ENCODE measurements at places on chromosomes 13 and 19.

DNA sequence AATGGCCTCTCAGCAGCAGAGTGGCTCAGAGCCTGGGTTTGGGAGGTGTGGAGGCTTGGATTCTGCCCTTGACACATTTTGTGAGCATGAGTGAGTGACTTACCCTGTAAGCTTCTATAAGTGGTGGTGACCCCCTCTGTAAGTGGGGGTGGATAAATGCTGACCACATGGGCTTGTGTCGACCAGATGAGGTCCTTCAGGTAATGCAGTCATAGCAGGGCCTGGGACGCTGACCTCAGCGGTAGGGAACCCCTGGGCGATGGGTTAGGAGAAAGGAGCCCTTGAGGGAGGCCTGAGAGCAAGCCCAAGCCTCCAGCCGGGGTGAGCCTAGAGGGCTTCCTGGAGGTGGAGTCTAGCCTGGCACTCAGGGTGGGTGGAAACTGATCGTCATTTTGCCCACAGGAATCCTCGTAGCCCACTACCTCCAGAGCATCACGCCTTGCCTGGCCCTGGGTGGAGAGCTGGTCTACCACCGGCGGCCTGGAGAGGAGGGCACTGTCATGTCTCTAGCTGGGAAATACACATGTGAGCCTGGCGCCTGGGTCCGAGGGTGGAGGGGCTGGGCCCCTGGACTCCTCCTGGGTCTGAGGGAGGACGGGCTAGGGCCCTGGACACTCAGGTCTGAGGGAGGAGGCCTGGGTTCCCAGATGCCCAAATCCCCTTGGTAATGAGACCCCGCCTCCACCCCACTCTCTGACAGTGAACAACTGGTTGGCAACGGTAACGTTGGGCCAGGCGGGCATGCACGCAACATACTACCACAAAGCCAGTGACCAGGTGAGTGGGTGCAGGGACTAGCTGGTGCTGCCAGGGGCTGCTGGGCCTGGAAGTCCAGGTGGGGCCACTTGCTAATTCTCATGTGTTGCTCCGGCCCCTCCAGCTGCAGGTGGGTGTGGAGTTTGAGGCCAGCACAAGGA lies 5.0 kb upstream of the APOE start:
- no peak overlapping the region for H3K27ac ChIP-seq
- peaks cover 5% of the 10 kb centered on the region for H3K4me1 ChIP-seq
- no peak for DNase-seq
- H3K27me3 ChIP-seq, result peaks cover 3% of the 10 kb centered on the region

- H3K27ac ChIP-seq, result no peak overlapping the region
- no peaks in the 10 kb centered on the region for H3K27me3 ChIP-seq
- H3K36me3 ChIP-seq, result peaks cover 27% of the 10 kb centered on the region
Observed at GRCh38 chr19:6743066-6743465, 3.6 kb downstream of the TRIP10 start.

DNA sequence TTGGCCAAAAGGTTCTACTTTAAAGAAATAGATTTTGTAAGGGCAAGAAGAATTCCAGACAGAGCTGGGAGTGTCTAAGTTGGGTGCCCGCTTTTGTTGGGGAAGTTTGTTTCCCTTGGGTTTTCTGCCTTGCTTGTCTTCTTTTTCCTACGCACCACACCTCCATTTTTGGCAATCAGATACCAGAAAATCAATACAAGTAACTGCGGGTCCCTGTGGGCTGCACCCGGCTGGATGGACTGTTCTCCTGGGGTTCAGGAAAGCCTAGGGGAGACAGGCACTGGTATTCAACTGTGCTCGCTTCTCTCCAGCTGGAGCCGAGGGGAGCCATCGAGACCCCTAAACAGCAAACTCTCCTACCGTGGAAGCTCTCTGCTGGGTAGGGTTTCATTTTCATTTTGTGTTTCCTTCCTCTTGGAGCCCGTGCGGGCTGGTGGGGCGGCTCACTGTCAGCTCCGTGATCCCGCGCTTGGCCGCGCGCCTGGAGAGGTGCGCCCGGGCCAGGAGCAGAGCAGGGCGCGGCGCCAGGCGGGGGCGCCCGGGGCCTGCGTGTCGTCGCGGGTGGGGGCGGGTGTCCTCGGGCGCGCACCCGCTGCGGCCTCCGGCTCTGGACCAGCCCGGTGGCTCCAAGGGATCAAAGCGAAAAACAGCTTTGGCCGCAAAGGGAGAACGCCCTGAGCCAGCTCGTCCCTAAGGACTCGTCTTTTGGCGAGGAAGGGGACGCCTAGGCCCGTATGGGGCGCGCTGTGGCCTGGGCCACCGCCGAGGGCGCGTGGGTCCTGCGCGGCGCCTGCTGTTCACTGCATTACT lies 347.2 kb downstream of the ZNF536 start:
- H3K27ac ChIP-seq, result no peak overlapping the region
- peaks cover 8% of the 10 kb centered on the region for H3K4me1 ChIP-seq
- no peaks in the 10 kb centered on the region for H3K36me3 ChIP-seq
- peak; percentile 43 for DNase-seq
- H3K27me3 ChIP-seq, result peaks cover 10% of the 10 kb centered on the region

DNA sequence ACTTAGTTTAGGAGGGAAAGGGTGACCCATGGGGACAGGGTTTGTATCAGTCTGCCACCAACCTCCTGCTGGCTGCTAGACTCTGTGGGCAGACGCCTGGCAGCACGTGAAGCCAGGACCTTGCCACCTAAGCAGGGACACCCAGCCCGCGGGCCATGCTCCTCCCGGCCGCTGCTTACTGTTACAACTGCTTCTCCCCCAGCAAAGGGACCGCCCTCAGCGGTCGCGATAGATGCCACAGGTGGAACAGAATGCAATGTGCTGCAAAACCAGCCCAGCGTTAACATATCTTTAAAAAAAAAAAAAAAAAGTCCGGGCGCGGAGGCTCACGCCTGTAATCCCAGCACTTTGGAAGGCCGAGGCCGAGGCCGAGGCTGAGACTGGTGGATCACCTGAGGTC lies 1.9 kb upstream of the RHPN2 start:
- no peaks in the 10 kb centered on the region for H3K36me3 ChIP-seq
- no peak overlapping the region for H3K4me3 ChIP-seq
- no peak overlapping the region for H3K27ac ChIP-seq
- DNase-seq, result no peak
- peaks cover 9% of the 10 kb centered on the region for H3K4me1 ChIP-seq

- no peak overlapping the region for H3K4me3 ChIP-seq
- H3K27me3 ChIP-seq, result peaks cover 7% of the 10 kb centered on the region
- H3K4me1 ChIP-seq, result no peaks in the 10 kb centered on the region
- H3K36me3 ChIP-seq, result no peaks in the 10 kb centered on the region
- no peak overlapping the region for H3K27ac ChIP-seq
Observed at GRCh38 chr13:98778749-98779148, 26.3 kb upstream of the SLC15A1 start.

Measured in activated CD8-positive, alpha-beta T cell treated with anti-CD3 and anti-CD28 coated beads, Interleukin-2, amount 10 ng/mL, durations not matched to agents 7 days and 5 days (primary cell).